Left lung (tissue), 14 donors: ENCODE measurements at places on chromosomes 1 and 21. TPM values are rescaled to one million over a fixed set of nuclear protein-coding genes. Genes with fewer than 3 reads are reported as not detected.
A peak's percentile ranks its signal among the peaks of the same experiment; 100 is the strongest.

- no peak for DNase-seq
These were observed 39.7 kb downstream of the SLC35A3 start for GRCh38 chr1:100009458-100009857.

GRCh38 chr1:84835169-84835568 is 57.8 kb downstream of the LPAR3 start:
- no peak for DNase-seq

DNA sequence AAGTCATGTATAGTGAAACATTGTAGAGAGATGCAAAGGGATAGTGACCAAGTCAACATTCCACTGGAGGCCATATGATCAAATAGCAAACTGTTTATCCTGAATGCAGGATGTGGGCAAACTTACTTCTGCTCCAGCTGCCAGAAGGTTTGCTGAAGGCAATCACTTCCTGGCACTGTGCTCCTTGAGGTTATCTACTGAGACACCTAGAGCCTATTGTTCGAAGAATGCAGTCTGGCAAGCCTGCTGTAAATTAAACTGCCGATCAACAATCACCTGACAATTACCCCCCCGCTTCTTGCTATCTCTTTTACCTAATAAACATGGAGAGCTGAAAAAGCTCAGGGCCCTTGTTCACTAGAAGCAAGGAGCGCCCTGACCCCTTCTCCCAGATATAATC is 139.4 kb upstream of the B3GALT2 start:
- DNase-seq = no peak

- DNase-seq = no peak
These were observed 132.1 kb downstream of the DNM3 start for GRCh38 chr1:171973421-171973820.

DNA sequence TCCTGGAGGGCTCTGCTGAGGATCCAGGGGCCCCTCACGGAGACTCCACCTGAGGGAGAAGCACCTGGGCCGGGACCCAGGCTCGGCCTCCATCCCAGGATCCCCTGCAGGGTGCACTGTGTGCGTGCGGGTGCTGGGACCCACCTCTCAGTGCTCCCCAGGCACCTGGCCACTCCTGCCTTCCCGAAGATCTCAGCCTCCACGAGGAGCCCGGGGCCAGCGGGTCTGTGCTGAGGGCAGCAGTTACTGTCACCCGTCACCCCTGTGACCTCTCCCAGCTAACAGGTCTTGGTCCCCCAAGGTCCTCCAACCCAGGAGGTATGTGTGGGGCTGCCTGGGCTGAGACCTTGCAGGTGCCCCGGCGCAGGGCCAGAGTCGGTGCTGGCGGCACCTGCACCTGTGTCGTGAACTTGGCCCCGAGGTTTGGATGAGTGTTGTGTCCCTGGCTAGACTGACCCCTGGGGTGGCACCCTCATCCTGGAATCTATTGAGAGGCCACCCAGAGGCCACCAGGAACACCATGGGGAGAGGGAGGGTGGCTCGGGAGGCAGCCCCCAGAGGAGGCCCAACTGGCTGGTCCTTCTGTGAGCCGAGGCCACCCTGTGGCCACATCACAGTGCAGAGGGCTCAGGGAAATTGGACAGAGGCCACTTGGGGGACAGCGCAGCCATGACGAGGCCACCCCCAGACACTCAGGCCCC is 17.7 kb downstream of the MORN1 start:
- DNase-seq = no peak

DNA sequence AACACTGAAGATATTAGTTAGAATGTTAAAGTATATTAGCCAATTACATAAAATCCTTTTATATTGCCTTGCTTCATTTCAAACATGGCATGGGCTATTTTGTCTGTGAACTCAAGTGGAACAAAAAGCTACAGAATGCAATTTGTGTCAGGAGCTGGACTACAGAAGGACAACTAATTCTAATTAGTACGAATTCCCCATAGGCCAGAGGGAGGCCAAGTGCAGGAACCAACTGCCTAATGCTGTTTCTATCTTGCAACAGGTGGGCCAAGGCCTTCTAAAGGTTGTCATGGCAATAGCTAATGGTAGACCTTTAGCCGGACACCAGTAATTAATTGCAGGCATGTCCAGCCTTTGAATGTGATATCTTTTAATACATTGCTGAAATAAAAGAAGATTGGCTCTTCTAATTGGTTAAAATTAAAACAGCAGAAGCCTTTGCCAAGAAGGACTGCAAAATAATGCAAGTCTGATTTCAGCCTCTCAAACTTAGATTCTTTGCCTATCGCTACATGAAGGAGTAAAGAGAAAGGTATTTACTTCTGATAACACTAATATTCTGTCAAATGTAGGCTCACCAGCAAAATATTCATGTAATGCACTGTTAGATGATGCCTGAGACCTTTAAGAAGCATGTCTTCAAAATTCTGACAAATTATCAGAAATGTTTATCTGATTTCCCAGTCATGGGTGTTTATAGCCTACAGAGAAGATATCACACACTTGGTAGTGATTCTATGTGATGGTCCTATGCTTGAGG is 232.1 kb downstream of the LMO4 start:
- no peak for DNase-seq

- DNase-seq = no peak
These were observed 7.2 kb downstream of the VANGL1 start for GRCh38 chr1:115648717-115649691.

- peak; percentile 15 for DNase-seq
These were observed 213.8 kb downstream of the DUSP10 start for GRCh38 chr1:221527886-221528624.

DNA sequence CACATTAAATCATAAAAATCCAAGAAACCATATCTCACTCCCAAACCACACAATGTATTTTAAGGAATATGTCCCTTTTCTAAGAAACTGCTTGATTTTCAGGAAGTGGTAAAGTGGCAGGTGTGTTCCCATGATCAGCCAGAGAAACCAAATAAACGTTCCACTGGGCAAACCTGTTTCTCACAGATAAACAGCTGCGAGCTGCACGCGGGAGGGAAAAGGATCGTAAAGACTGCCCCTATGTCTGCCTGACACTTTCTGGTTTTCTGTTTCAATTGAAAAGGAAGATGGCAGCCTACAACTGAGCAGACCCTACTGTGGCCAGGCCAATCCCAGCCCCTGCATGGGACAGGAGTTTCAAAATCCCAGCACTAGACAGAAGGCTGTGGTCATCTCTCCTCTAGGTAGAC is 36.6 kb downstream of the HIVEP3 start:
- DNase-seq = peak; percentile 68

The DMBX1 gene
- 0.06 TPM for polyA plus RNA-seq

The PRKCZ gene
- 37.5 TPM for polyA plus RNA-seq

The NTMT2 gene
- polyA plus RNA-seq = not detected

The CELSR2 gene
- polyA plus RNA-seq = 15.8 TPM

The MMP23B gene
- polyA plus RNA-seq = 55.6 TPM
